ENCODE measurements at places on chromosomes 4 and X.

GRCh38 chr4:61520166-61520565 lies 320.0 kb downstream of the ADGRL3 start:
- no peak for DNase-seq

GRCh38 chrX:31298916-31299315 lies 227.1 kb upstream of the FTHL17 start:
- no peak for DNase-seq

- DNase-seq: no peak
Measured at GRCh38 chr4:8525383-8526120, 54.6 kb upstream of the GPR78 start.

DNA sequence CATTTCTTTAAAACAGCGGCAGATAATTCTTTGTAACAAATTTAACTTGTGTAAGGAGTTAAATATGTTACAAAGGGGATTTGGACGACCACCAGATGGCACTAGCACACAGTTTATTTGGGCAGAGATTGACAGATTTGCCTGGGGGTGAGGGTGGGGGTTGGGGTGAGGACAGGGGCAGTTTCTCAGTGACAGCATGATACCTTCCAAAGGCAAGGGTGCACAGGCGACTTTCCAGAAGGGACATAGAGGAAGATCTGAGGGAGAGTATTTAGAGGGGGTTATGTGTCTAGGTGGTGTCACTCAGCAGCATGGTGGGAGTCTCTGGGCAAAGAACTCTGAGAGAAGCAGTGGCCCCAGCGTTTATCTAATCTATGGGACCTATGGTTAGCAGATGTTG lies 9.6 kb upstream of the TMA16 start:
- DNase-seq: no peak

- DNase-seq: no peak
Measured at GRCh38 chr4:147548256-147548655, 67.4 kb downstream of the EDNRA start.

- no peak for DNase-seq
Measured at GRCh38 chr4:12723849-12724447, 760.2 kb downstream of the RAB28 start.

DNA sequence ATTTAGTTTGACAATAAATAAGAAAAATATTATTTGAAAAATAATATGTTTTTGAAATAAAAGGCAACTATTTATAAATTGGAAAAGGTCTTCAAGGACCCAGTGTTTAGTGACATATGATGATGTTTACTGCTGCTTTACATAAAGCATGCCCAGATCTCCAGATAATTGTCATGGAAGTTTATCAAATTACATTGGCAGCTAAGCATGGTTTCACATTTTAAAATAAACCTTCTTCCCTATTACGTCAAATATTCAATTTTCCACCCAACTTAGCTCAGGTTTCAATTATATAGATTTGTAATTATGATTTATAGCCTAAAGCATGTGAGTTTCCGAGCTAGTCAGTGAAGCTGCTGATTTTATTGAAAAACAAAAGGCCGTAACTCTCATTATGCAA lies 417.2 kb downstream of the CFAP47 start:
- DNase-seq: no peak

DNA sequence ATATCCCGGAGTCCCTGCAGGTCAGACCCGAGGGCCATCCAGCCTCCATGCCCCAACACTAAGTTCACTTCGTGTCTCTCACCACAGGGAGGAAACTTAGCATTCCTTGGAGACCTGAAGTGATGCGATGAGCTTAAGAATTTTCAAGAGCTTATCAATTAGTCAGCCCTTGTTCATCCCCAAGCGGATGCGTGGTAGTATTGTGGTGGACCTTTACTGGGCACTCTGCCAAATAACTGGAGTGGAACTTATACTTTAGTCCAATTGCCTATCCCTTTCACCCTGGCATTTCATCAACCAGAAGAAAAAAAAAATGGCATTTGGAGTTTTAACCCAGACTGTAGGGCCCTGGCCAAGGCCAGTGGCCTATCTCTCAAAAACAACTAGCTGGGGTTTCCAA lies 137.1 kb downstream of the RELL1 start:
- DNase-seq: no peak

DNA sequence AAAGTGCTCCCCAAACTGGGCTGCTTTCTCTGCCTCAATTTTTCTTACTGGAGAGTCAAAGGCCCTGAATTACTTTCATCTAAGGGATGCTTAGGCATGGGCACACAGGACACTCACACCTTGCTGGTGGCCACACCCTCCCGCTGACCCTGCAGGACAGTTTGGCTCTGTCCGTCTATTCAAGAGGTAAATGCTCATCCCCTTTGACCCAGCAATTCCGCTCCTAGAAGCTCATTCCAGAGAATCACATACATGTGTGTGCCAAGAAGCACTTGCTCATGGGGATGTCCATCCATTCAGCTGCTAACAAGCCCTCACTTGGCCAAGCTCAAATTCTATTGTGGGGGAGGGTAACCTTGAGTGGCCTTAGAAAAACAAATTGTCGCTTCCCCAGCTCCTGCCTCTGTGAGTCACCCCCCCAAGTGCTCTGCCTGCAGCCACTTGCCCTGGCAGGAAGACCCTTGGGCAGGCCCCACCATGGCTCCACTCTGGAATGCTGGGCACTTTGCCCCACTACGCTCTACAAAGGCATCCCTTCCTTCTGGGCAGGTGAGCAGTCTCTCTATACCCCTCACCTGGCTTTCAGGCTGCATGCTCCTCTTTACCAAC lies 54.5 kb downstream of the HTRA3 start:
- DNase-seq: no peak

GRCh38 chr4:127006446-127006877 lies 626.3 kb upstream of the INTU start:
- no peak for DNase-seq

- DNase-seq: no peak
Measured at GRCh38 chrX:139026406-139026805, 314.9 kb upstream of the FGF13 start.

DNA sequence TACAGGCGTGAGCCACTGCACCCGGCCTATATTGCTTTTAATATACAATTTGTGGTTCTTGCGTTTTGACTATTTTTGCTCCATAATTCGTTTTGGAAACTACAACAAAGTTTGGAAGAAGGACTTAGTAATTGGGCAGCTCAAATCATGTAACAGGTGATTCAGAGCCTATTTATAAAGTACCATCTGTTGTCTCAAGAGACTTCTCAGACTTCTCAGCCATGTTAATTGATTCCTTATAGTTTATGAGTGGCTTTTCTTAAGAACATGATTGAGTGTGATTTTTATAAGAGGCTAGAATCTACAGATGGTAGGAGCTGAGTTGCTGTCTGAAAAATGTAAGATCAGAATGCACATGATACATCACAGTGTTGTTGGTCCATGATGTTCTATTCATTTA lies 240.2 kb downstream of the ADGRL3 start:
- no peak for DNase-seq

DNA sequence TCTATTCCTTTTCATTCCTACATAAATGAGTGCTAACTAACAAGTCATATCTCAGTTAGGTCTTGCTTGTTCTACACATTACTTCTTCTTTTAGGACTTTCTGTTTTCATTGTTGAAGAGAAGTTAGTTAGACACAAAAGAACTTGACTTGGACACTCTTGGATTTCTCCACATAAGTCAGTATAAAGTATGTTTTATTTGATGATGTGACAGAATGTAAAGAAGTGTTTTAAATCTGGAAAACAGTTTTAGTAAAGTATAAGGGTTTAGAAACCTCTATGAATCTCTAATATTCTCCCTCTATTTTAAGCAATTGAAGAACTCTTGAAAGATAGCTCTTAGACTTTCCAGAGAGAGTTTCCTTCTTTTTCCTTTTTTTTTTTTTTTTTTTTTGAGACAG lies 38.6 kb upstream of the TMEM33 start:
- DNase-seq: no peak

DNA sequence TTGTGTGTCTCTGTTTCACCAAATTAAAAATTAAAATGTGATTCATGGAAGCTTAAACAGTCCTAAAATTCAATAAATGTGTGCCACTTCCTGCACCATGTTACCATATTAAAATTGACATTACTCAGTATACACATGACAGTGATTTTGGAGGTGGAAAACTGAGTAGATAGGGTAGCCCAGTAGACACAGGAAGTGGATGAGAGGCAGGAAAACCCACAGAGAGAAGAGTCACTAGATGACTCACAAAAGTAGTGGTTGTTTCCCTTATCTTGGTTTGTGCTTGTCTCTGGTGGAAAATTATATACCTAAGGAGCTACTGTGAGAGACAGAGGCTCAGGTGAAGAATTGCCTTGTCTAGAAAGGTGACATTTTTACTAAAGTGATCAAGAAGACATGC lies 375.8 kb upstream of the CXorf51B start:
- DNase-seq: no peak

DNA sequence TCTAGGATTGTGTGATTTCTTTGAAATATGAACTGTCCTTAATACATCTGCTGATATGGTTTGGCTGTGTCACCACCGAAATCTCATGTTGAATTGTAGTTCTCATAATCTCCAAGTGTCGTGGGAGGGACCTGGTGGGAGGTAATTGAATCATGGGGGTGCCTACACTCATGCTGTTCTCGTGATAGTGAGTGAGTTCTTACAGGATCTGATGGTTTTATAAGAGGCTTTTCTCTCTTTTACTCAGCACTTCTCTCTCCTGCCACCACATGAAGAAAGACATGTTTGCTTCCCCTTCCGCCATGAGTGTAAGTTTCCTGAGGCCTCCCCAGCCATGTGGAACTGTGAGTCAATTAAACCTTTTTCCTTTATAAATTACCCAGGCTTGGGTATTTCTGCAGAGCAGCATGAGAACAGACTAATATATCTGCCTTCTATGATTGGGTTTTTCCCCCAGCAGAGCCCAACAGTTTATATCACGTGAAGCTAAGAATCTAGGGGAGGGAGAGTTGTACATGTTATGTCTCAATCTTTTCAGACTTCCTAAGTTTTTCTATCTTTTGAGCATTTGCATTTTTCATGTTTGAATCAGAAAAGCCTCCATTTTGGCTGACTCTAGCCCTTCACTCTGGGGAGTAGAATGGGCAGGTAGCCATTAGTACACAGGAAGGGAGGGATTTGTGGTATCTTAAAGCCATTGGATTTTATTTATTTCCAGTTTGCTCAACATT lies 58.9 kb downstream of the PLAC1 start:
- no peak for DNase-seq

DNA sequence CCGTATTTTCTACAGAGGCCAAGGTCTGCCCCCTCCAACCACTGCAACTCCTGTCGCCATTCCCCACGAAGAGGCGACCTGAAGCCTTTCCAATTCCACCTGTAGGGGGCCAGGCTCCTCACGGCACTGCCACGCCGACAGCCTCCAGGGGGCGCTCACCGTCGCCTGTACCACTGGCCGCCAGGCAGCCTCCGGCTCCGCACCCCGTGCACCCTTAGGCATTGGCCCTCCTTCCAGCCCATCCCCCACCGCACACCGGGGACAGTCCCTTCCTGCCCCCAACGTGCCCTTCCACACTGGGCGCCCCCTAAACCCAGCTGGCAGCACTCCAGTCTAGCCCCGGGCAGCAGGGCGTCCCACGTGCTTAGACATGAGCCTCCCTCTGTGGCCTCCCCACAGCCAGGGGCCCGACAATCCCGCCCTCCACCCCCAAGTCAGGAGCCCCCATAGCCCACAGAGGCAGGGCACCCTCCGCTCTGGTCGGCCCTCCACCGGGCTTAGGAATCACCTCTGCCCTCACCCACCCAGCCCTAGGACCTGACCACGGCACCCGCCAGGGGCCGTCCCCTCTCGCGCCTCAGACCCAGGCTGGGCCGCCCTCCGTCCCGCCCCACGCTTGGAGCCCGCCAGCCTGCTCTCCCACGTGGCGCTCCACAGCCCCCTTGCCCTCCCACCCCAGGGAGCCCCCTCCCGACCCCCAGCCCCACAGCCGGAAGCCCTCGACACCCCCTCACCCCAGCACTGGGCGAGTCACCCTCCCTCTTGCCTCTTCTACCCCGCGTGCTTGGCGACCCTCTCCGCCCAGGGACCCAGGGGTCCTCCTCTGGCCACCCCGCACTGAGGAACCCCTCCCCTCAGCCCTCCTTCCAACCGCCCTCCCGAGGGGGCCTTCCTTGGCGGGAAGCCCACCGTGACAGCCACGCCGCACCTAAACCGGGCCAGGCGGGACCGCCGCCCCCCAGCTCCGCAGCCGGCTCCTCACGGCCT lies 711 bp downstream of the PNMA6E start:
- peak; percentile 80 for DNase-seq

DNA sequence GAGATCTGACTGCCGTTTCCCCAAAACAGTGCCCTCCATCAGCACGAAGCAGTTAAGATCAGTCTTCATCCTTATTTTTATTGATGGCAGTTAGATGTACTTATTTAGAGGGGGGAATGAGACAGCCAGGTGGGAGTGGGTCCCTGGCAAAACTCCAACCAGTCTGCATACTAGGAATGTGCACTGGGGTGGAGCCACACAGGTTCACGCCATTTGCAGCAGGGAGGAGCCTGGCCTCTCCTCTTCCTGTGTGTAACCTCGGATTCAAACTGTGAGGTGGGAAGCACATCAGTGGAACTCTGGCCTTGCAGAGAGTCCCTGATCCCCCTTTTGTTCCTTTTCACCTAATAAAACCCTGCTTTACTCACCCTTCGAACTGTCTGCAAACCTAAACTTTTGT lies 987.7 kb upstream of the GRIA3 start:
- no peak for DNase-seq

GRCh38 chr4:78975865-78976264 lies 36.6 kb upstream of the PAQR3 start:
- DNase-seq: no peak

GRCh38 chr4:78809928-78810835 lies 34.0 kb downstream of the BMP2K start:
- no peak for DNase-seq

GRCh38 chrX:126551306-126551705 lies 1.3 kb downstream of the DCAF12L1 start:
- DNase-seq: no peak

GRCh38 chrX:29992083-29992482 lies 223.3 kb upstream of the MAGEB2 start:
- DNase-seq: no peak

DNA sequence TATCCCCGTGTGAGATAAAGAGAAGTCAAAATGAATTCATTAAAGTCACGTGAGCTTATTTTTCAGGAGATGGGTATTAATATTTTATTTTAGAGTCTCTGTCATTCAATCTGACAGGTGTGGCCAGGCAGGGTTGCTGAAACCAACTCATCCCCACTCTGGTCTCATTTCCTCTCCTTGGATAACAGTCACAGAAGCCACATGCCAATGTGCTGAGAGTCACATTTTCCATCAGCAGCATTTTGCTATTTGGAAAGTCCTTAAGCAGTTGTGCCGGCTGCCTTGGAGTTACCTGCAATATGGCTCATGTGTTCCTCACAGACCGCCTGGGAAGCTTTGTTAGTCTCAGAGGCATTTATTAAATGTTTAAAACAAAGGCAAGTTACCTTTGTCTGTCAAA lies 302.3 kb downstream of the DCHS2 start:
- DNase-seq: no peak

GRCh38 chr4:174828845-174829701 lies at the start of gene GLRA3:
TSS of gene GLRA3 (minus strand) at chr4:174829247. CDS start at chr4:174828811, 436 bp downstream.
- DNase-seq: no peak

DNA sequence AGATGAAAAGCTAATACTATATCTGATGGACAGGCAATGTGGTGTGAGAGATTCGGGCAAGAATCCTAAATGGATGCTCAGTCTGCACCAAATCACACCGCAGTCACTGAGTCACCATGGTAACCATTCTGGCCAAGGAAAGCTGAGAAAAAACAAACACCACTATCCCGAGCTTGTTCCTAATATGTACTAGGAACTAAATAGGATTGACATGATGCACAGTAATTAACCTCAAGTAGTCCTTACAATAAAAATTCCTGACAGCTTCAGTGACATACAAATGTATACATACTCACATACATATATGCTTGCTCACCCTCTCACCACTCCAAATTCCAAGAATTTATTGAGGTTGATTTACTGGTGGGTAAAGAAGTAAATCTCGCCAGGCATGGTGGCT lies 1.1 kb upstream of the RAB40A start:
- no peak for DNase-seq

- DNase-seq: no peak
Measured at GRCh38 chrX:46340696-46341095, 204.5 kb downstream of the ZNF674 start.

Measured in GM19239 (cell line).